ENCODE measurements at places on chromosomes 3 and 15.

- DNase-seq: no peak
Observed at GRCh38 chr3:102192575-102192974, 242.2 kb upstream of the ZPLD1 start.

DNA sequence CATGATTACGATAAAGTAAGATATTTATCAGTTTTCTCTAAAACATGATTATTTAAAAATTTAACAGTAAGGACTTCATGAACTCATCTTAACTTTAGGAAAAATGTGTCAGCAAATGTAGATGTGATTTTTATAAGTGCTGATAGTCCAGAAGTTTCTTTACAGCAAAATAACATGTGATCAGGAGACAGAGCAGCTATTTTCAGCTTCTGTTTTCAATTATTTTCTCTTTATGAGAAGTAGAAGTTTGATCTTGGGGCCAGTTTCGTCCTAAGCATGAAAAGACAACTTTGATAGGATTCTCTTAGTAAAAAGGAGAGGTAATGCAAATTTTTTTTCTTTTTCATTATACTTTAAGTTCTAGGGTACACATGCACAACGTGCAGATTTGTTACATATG is 96.5 kb upstream of the TSPAN3 start:
- DNase-seq: no peak

- no peak for DNase-seq
Observed at GRCh38 chr3:165984589-165984988, 147.4 kb upstream of the BCHE start.

- no peak for DNase-seq
Observed at GRCh38 chr3:89104499-89104898, 2.9 kb upstream of the EPHA3 start.

- DNase-seq: no peak
Observed at GRCh38 chr3:35426366-35426958, 212.9 kb upstream of the ARPP21 start.

GRCh38 chr3:129315223-129315997 is 36.7 kb downstream of the HMCES start:
- peak; percentile 19 for DNase-seq

GRCh38 chr15:101694261-101694660 is 30.0 kb downstream of the TARS3 start:
- DNase-seq: no peak

DNA sequence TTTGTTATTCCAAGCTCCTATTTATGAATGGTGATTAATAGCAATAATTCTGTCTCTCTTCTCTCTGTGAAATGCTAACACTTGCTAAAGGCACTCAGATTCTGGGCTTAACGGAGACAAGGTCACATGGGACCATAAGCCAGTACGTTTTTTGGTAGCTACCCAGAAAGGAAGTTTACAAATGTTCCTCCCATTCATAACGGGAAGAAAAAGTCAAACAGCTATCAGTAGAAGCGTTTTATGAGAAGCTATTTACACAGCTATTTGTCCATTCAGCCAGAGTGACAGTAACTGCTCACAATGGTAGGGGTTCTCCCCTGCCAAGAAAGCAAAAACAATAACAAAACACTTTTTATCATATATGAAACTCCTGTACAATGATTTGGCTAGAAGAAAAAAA is 51.5 kb downstream of the ZMAT3 start:
- DNase-seq: no peak

DNA sequence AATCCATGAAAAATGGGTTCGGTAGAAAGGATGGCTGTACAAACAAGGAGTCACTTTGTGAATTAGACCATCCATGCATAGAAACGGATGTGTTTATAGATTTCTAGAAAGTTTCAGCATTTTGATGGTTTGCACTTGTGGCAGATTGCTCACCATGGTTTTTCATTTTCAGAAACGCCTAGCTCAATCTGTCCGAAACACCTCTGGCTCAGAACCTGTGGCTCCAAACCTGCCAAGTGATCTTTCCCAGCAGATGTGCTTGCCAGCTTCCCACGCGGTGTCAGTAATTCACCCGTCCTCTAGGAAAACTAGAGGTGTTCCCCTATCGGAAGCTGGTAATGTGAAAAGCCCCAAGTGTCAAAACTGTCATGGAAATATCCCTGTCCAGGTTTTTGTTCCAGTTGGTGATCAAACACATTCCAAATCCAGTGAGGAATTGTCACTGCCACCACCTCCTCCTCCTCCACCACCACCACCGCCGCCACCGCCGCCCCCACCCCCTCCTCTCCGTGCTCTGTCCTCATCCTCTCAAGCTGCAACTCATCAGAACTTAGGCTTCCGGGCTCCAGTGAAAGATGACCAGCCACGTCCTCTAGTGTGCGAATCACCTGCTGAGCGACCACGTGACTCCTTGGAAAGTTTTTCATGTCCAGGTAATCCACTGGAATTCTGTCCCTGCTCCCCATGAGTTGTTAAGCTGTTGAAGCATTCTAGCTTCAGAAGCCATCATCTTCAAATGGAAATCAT is 21.2 kb downstream of the WHAMM start:
- no peak for DNase-seq

GRCh38 chr3:16606398-16606797 is 1.2 kb upstream of the DAZL start:
- DNase-seq: no peak

- no peak for DNase-seq
Observed at GRCh38 chr15:75641603-75642002, 1.6 kb upstream of the IMP3 start.

GRCh38 chr3:52328536-52329080 is 12.5 kb downstream of the DNAH1 start:
- no peak for DNase-seq

DNA sequence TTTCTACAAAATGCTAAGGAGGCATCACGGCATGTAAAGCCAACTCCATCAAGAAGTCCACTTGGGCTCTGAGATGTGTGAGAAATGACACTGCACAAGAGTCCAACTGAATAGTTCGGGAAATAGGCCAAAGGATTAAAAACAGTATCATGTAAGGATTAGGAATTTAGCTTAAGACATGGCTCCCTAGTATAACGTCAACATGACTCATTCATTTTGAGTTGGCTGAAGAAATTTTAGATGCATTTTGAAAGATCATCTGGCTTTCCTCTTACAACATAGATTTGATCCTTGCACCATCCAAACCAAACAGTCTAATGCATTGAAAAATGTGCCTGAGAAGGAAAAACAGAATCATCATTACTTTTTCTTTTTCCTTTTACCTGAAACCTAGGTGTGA is 109.3 kb upstream of the MME start:
- DNase-seq: no peak

DNA sequence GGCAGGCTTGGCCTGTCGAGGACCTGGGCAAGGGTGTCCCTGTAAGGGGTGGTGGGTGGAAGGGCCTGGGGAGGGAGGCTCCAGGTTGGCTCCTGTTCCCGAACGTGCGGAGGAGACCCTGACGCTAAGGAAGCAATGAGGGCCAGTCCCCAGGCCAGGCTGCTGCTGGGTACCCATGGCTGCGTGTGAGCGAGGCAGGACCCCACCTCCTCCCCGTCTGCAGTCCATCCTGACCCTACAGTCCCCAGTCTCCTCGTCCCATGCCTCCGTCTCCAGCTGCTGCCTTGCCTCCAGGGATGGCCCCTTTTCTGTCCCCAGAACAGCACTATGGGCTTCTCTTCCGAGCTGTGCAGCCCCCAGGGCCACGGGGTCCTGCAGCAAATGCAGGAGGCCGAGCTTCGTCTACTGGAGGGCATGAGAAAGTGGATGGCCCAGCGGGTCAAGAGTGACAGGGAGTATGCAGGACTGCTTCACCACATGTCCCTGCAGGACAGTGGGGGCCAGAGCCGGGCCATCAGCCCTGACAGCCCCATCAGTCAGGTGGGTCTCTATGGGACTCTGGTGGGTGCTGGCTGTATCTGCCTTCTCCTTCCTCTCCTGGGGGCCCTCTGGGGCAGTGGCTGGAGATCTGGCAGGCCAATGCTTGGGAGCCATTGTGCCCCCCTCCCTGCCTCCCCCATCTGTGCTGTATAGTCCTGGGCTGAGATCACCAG is 571 bp downstream of the FES start:
- DNase-seq: no peak

GRCh38 chr3:933326-933725 is 159.5 kb upstream of the CNTN6 start:
- DNase-seq: no peak

- DNase-seq: no peak
Observed at GRCh38 chr3:112785321-112786001, 61.2 kb downstream of the CD200R1L start.

GRCh38 chr15:86515625-86516024 is 436.0 kb downstream of the AGBL1 start:
- DNase-seq: no peak

DNA sequence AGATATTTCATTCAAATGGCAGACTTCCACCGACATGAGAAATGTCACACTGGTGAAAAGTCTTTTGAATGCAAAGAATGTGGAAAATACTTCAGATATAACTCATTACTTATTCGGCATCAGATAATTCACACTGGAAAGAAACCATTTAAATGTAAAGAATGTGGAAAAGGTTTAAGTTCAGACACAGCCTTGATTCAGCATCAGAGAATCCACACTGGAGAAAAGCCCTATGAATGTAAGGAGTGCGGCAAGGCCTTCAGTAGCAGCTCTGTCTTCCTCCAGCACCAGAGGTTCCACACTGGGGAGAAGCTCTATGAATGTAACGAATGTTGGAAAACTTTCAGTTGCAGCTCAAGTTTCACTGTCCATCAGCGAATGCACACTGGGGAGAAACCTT is 8.6 kb upstream of the ZNF621 start:
- no peak for DNase-seq

- no peak for DNase-seq
Observed at GRCh38 chr3:29475305-29475840, 194.5 kb downstream of the RBMS3 start.

DNA sequence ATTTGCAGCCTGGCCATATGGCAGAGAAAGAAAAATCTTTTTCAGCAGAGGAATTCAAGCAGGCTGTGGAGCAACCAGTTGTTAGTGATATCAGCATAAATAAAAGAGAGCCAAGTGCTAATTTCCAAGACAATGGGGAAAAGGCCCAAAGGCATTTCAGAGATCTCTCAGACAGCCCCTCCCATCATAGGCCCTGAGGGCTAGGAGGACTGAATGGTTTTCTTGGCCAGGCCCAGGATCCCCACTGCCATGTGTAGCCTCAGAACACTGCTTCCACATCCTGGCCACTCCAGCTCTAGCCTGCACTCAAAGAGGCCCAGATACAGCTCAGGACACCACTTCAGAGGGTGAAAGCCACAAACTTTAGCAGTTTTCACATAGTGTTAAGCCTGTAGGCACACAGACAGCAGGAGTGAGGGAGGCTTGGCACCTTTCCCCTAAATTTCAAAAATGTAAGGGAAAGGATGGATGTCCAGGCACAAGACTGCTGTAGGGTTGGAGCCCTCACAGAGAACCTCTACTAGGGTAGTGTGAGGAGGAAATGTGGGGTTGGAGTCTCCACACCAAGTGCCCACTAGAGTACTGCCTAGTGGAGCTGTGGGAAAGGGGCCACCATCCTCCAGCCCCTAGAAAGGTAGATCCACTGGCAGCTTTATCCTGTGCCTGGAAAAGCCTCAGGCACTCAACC is 191.4 kb downstream of the TBL1XR1 start:
- no peak for DNase-seq

- no peak for DNase-seq
Observed at GRCh38 chr3:36562945-36563344, 182.6 kb downstream of the STAC start.

DNA sequence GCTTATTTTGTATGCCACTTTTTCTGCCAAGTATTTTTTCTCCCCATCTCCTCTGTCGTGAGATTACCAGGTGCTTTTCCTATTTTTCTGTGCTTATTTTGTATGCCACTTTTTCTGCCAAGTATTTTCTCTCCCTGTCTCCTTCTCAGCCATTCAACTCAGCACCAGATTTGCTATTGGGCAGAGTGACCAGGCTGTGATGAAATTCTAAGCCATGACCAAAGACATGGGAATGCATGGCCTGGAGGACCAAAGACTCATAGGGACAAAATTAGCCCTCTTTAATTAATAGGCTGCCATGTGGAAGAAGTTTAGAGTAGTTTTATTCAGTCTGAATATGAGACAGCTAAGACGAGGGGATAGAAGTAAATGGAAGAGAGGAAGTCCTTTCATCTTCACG is 257.4 kb downstream of the SQOR start:
- no peak for DNase-seq

DNA sequence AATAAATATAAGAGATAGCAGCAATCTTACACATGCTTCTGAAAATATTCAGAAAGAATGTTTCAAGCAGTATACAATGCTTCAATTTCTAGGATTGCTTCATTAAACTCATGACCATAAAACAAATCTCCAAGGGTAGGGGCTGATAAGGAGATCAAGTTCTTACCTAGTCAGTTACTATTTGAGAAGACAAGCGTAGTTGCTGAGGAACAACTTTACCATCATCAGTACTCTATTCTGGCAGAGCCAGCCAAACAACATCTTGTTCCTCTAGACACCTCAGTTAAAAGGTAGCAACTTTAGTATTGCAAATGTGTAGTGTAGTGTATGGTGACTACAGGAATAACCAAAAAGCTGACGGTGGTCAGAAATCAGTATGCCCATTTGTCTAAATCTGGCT is 85.4 kb upstream of the CHRM5 start:
- DNase-seq: no peak

- no peak for DNase-seq
Observed at GRCh38 chr15:69299943-69300588, 1.4 kb downstream of the PAQR5 start.

DNA sequence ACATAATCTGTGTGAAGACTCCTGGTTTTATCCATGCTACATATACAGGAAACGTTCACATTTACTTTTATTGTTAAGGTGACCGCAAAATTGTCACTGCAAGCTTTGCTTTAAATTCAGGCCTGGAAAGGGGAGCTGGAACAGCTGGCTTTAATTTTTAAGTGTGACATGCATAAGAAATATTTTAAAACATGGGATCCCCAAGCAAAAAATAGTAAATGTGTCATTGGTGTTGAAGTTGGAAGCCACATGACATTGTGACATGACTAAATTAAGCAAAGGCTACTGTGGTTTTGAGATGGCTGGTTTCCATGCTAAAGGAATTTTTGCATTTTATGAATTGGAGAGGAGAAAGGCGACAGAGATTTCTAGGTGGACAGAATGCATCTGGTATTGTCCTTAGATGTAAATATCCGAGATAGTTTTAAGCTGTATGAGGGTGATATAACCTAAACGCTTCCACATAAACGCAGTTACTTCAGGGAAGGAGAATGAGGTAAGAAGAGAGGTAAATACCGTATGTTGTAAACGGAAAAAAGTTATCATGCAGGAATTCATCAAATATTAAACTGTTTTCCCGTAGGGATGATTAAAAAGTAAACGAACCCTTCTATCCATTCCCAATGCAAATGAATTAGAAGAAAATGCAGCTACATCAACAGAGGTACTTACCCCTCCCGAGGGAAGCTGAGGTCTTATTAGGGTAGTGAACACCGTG is 927 bp upstream of the FYTTD1 start:
- DNase-seq: no peak

- no peak for DNase-seq
Observed at GRCh38 chr3:170701696-170702678, 116.1 kb upstream of the SLC7A14 start.

- no peak for DNase-seq
Observed at GRCh38 chr3:18526667-18527066, 101.5 kb upstream of the SATB1 start.

Measured in kidney capillary endothelial cell (primary cell).